Activated CD4-positive, alpha-beta T cell treated with anti-CD3 and anti-CD28 coated beads, Interleukin-2, Interleukin-6, amounts not matched to agents 100 ng/mL and 50 ng/mL, durations not matched to agents 16 hours and 8 hours (primary cell): ENCODE measurements at places on chromosomes 4 and X.

- DNase-seq: no peak
Measured at GRCh38 chr4:2154215-2154740, 87.6 kb downstream of the HAUS3 start.

DNA sequence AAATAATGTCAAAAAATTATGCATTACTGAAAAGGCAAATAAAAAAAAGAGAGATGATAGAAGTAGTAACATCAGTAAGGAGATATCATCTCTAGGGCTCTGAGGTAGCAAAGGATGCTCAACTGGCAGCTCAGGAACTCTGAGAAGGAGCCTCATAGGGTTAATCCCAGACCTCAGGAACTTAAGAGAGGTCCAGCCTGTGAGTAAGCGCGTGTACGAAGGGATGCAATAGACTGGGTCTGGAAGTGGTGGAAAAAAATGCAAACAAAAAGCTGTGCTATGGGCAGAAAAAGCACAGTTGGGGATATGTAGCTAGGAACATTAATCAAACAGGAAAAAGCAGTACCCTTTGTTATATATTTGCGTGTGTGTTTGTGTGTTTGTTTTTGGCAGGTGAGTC, 282.0 kb downstream of the GALNTL6 start:
- no peak for DNase-seq

DNA sequence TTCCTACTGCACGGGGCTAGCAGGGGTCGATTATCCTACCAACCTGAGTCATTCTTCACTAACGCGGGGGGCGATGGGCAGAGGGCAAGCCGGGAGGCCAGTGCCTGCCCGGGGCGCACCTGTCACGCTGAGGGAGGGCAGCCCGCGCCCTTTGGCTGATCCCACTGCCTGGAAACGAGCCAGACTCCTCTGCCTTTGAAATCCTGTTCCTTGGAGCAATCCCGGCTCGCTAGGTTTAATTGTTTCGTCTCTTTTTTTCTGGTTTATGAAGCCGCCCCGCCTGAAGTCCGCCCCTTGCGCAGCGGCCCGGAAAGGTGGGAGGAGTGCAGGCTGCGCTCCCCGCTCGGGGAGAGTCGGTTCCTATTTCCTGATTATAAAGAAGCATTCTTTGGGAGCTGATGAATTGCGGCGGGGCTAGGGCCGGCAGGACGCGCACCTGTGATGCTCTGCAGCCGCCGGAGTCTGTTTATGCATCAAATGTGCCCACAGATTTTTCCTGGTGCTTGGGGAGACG, 484.2 kb downstream of the BCOR start:
- DNase-seq: peak; percentile 7

GRCh38 chrX:21373637-21374162, 518 bp upstream of the CNKSR2 start:
- DNase-seq: peak; percentile 9

DNA sequence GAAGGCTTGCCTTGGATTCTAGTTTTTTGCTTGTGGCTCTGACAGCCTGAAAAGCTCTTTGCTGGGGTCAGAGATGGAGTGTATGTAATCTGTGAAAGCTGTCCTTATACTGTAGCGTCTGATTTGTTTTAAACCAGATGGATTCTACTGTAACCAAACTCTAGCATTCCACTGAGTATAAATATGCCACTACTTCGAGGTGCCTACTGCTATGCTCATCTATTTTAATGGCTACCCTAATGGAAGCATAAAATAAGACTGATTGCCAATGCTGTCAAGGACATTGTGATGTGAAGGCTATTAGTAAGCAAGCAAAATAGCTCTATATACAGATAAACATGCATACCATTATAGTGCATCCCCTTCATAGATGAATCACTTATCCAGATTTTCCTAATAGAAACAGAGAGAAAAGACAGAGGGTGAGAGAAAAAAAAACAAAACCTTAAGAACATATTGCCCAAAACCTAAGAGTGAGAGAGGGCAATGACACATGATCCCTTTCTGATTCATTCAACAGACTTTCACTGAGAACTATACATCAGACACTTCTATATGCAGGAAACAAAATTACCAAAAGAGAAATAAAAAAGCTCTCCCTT, 1025.8 kb upstream of the LCORL start:
- no peak for DNase-seq

DNA sequence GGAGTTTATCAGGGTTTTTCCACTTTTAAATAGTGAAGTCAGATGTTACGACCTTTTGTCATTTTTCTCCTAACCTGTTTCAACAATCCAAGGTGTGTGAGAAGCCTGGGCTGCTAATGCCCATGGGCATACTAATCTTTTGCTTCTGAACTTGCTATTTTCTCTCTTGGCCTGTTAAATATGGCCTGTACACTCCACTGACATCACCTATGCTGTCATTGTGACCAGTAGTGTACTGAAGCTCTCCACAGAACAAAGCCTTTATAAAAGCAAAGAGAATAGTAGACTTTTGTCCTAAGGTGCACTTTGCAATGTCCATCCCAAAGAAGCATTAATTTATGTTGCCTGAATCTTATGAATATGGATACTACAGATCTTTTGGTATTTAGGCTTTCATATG, 1490.5 kb downstream of the STIM2 start:
- no peak for DNase-seq

DNA sequence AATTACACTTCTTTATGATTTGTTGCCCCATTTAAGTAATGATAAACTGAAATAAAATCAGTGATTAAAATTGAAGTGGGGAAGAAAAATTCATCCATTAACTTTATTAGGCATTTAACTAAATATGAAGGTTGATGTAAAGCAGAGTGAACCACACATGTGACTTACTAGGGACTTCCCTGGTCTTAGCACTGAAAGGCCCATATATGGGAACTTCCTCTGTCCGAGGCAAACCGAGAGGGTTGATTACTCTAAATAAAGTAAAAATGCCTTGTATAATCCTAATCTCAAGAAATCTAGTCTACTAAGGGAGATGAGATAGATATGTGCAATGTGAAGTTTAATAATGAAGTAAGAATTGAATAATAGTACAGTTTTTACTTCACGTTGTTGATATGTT, 403.9 kb upstream of the RPS6KA3 start:
- no peak for DNase-seq

DNA sequence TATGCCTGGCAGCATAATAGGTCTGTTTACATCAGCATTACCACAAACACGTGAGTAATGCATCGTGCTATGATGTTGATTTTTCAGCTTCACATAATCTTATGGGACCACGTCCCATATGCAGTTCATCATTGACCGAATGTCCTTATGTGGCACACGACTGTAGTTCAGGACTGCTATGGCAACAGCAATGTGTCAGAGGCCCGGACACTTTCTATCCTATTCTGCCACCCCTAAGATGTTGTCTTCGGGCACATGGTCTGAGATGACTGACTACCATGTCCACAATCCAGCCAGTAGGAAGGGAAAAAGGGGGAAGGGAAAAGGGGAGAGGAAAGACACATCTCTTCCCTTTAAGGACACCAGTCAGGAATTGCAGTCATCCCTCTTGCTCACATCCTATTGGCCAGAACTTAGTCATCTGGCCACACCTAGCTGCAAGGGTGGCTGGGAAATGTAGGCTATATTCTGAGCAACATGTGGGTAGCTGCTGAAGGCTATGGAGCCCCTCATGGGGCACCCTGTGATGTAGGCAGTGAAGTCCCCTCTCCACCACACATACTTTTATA, 196.0 kb upstream of the RBPJ start:
- DNase-seq: no peak

DNA sequence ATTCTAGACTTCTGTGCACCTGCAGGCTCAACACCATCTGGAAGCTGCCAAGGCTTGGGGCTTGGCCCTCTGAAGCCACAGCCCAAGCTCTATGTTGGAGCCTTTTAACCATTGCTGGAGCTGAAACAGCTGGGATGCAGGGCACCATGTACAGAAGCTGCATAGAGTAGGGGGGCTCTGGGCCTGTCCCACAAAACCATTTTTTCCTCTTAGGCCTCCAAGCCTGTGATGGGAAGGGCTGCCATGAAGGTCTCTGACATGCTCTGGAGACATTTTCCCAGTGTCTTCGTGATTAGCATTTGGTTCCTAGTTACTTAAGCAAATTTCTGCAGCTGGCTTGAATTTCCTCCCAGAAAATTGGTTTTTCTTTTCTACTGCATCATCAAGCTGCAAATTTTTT, 999.3 kb upstream of the GRIA3 start:
- DNase-seq: no peak

- DNase-seq: no peak
Measured at GRCh38 chrX:149365061-149365460, 140.0 kb downstream of the IDS start.

- no peak for DNase-seq
Measured at GRCh38 chr4:110602061-110602460, 20.8 kb downstream of the PITX2 start.

DNA sequence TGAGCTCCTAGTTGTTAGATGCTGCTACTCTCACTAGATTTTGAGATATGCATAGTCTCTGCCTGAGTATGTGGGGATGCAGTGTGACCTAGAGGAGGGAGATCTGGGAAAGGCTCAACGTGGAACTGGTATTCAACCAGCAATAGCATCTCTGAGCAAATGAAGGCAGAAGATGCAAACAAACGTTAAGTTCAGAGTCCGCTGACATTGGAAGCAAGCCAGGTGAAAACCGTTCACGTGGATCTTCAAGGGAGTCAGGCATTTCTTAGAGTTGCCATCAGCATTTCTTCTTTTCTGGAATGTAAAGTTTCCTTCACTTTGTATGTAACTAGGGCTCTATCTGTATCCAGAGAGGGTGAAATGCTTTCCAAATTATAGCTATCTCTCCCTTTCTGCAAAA, 59.9 kb downstream of the C4orf51 start:
- no peak for DNase-seq
